ENCODE measurements at places on chromosomes 13 and 19. TPM values are rescaled to one million over a fixed set of nuclear protein-coding genes. Genes with fewer than 3 reads are reported as not detected.
A peak's percentile ranks its signal among the peaks of the same experiment; 100 is the strongest.

Gene CILP2
- total RNA-seq = 0.26 TPM

Gene CLDN10
- not detected for total RNA-seq

Gene OR10H1
- not detected for total RNA-seq

Gene CRX
- not detected for total RNA-seq

Gene SPTBN4
- 0.69 TPM for total RNA-seq

Gene CRB3
- 0.29 TPM for total RNA-seq

Gene GPR183
- total RNA-seq = 22.6 TPM

Gene C19orf33
- total RNA-seq = not detected

- DNase-seq = no peak
Measured at GRCh38 chr13:47213047-47213446, 316.2 kb upstream of the HTR2A start.

- no peak for DNase-seq
Measured at GRCh38 chr13:47216176-47216822, 319.4 kb upstream of the HTR2A start.

DNA sequence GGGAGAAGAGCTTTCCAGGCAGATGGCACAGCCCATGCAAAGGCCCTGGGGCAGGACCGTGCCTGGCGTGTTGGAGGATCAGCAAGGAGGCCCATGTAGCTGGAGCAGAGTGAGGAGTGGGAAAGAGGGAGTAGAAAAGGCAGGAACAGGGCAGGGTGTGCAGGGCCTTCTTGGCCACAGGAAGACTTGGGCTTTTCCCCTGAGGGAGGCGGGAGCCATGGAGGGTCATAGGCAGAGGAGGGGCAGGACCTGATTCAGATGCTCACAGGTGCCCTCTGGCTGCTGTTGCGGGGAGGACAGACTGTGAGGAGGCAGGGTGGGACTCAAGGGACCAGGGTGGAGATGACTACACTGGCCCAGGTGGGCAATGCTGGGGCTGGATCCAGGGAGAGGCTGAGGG lies 13.8 kb upstream of the PTPRS start:
- DNase-seq = no peak

DNA sequence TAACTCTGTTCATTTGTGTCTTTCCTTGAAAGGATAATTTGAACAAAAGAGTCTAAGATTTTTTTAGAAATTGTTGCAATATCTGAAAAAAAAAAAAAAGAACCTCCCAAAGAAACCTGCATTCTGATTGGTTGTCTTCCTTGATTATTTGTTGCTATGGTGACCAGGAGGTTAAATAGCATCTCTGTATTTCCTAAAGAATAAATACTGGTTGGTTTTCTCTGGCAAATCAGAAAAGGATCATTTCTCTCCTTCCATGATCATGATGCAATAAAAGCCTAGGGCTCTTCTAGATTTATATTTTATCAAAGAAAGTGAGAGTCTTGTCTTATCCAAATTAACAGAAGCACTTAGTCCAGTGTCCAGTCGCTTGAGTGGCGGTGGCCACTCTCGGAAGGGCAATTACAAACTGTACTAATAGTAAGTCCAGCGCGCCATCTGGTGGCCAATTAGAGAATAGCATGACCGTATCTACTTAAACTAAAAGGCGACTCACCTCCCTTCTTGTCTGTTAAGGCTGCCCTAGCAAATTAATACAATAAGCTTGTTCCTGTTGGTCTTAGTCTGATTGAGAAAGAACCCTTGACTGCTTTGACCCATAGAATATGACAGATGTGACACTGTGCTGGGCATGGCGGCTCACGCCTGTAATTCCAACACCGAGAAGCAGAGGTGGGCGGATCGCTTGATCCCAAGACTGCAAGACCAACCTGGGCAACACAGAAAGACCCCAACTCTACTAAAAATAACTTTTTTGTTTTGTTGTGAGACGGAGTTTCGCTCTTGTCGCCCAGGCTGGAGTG lies 47.0 kb upstream of the PNMA8B start:
- DNase-seq = peak; percentile 51

- DNase-seq = no peak
Measured at GRCh38 chr13:101489643-101490405, 37.3 kb downstream of the ITGBL1 start.

GRCh38 chr19:44866664-44867063 lies 20.6 kb downstream of the NECTIN2 start:
- DNase-seq = no peak

GRCh38 chr13:18971576-18972219 lies 209.9 kb downstream of the TUBA3C start:
- DNase-seq = no peak

- no peak for DNase-seq
Measured at GRCh38 chr19:24029941-24030636, 56.9 kb upstream of the ZNF254 start.

- no peak for DNase-seq
Measured at GRCh38 chr19:31119951-31120690, 229.1 kb downstream of the TSHZ3 start.

DNA sequence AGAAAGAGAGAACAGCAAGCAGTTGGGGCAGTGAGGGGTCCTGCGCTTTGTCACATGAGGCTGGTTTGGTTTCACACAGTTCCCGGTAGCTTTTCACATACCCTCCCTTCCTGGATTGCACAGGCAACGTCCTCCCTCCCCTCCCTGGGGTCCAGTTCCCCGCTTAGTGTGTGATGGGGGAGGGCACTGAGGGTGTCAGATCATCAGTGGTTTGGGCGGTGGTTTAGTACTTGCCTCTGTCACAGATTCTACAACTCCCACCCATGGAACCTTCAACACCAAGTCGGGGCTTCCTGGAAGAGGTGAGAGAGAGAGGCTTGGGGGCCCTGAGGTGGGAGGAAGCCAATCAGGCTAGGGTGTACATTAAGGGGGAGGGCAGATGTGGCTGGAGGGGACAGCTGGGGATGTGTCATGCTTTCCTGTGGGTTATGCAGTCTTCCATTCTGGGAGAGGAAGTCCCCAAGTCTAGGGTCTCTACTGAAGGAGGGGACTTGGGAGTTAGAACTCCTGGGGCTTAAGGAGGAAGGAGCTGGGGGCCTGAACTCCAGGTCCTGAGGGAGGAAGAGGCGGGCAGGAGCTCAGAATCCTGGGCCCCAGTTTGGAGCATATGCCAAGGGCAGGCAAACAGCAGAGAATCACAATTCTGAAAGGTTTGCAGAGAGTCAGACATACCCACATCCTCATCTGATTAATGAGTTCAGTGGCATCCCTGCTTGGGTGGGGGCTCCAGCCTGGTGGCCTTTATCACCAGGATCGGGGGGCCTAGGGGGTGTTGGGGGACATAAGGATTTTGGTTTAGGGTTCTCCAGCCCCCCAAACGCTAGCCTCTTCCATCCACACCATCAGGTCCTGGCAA lies at the start of gene NKG7:
NKG7 (minus strand) TSS at position 6 of the 856 bp plus-strand sequence. CDS start 119 bp downstream, outside the sequence.
- DNase-seq = peak; percentile 68

GRCh38 chr19:39237200-39238184 lies 7.3 kb downstream of the IFNL3 start:
- peak; percentile 8 for DNase-seq

GRCh38 chr19:29858000-29858596 lies 46.3 kb downstream of the CCNE1 start:
- DNase-seq = no peak

DNA sequence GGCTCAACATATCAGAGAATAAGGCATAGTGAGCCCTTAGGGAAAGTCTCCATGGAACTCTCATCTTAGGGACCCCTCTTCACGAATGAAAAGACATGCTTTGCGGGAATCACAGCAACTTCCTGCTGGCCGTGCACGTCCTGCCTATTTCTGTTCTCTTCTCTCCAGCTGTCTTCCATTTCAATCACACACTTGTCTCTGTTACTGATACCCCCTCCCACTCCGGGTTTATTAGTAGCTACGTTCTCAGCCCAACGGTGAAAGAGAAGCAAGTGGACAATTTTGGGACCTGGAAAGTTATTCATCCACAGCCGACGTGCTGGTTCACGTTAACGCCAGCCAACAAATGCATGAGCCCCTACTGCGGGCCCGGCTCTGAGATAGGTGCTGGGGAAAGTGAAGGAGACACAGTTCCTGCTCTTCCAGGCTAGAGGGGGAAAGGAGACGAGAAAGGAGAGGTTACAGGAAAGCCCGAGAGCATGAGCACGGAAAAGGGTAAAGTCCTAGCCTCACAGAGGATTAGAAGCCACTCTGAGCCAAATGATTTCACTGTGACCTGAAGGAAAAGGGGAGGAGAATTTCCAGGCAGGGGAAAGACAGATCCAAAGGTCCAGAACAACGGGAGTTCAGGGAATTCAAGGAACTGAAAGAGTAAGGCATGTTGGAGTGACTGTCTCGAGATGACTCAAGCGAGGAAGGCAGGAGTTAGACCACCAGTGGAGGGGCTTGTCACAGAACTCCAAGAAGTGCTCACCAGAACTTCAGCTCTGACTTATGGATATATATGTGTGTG lies 81.8 kb upstream of the CLDN10 start:
- DNase-seq = no peak

DNA sequence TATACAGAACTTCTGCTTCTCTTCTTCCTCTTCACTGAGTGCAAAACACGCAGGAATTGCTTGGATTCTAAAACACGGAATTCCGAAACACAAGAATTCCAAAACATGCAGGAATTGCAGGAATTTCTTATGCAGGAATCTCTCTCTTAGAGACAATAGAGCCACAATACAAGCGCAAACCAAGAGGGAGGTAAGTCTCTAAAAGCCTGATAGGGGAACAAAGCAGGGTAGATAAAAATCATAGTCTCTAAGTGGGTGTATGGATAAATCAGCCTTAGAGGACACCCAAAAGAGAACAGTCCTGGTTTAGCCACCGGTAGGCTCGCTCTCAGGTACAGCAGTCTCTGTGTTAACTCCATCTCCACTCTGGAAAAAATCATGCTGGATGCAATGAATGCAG lies 112.9 kb downstream of the LHFPL6 start:
- DNase-seq = no peak

GRCh38 chr13:35891507-35892441 lies 239.4 kb downstream of the DCLK1 start:
- no peak for DNase-seq

GRCh38 chr19:10318807-10319682 lies 3.2 kb upstream of the FDX2 start:
- DNase-seq = no peak

GRCh38 chr19:52786078-52786463 lies 520 bp downstream of the ZNF600 start:
- no peak for DNase-seq

DNA sequence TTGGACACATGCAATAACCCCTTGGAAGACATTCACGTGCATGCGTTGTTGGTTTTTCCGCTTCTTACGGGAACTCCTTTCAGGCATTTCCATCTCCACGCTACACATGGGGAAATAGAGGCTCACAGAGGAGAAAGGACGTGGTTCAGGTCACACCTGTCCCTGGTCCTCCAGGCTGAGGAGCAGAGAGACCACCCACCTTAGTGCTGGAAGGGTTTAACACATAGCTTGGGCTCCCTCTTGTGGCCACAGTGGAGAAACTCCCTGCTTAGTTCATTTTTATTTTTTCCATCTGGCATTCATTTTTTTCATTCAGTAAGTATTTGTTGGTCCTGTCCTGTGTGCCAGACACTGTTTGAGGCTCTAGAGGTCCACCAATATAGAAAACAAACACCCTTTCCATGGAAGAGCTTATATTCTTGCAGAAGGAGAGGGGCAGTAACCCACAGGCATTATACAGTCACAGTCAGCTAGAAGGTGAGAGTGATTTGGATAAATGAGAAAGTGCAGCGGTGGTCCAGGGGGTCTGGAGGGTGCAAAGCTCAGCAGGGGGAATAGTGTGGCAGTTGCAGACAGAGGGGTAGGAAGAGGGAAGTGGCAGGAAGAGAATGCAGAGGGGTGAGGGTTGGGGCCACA lies 24.2 kb upstream of the TTYH1 start:
- DNase-seq = peak; percentile 35

DNA sequence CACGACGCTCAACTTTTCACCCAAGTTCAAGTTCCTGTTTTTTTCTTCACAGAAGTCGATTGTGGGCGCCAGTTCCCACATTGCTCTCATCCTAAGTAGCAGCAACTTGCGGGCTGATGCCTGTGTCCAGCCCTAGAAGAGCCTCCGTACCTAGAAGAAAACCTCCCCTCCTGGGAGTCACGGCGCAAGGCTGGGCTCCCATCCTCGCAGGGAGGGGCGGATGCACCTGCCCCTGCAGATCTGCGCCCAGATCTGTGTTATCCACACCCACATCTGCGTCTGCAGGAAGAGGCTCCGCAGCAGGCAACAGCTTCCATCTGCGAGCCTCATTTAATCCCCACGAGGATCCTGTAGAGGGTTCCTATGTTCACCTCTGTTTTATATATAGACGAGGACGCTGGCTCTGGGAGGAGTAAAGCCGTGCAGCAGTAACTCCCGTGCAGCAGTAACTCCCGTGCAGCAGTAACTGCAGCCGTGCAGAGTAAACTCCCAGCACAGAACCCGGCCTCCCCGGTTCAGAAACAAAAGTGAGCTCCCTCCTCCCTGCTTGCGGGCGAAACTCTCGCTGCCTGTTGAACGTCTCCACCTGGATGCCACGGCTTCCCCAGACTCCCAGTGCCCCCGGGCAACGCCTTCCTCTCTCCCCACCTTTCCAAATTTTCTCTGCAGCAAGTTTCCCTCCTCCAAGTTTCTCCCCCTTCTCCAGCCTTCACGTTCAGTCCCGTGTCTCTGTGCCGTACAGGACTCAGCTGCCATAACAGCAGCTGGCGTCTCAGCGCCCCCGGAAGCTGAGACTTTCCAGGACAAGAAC lies 23.5 kb upstream of the LAIR1 start:
- DNase-seq = peak; percentile 39

GRCh38 chr19:48676887-48677286 lies 4.1 kb upstream of the NTN5 start:
- no peak for DNase-seq

DNA sequence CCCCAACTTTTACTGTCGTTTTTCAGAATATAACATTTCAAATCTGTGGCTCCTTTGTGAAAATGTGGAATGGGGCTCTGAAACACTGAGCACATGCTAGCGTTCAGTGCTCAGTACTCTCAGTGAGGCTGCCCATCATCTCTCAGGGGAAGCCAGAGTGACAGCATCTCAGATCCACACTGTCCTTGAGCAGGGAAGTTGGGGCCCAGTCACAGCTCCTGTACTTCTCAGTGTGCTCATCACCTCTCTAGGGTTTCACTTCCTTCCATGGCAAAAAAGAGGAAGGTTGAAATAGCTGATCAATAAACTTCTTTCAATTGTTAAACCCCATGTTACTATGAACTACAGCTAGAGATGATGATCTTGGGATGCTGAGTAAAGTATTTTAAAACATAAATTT lies 565.9 kb upstream of the SPRY2 start:
- DNase-seq = no peak

GRCh38 chr13:113997845-113998751 lies 24.2 kb upstream of the C13orf46 start:
- DNase-seq = no peak

- DNase-seq = no peak
Measured at GRCh38 chr19:7856109-7856591, 18.0 kb downstream of the PRR36 start.

- no peak for DNase-seq
Measured at GRCh38 chr13:99256709-99257108, 1.5 kb downstream of the GPR18 start.

- DNase-seq = no peak
Measured at GRCh38 chr19:4847190-4847973, 15.9 kb upstream of the TICAM1 start.

- no peak for DNase-seq
Measured at GRCh38 chr13:113976711-113977684, 3.1 kb upstream of the C13orf46 start.
